Activated naive CD4-positive, alpha-beta T cell treated with anti-CD3 and anti-CD28 coated beads for 36 hours (primary cell): ENCODE measurements at places on chromosomes 13 and 19.
A peak's percentile ranks its signal among the peaks of the same experiment; 100 is the strongest.

GRCh38 chr13:24282256-24282655, 27.1 kb upstream of the C1QTNF9 start:
- no peak for DNase-seq

- DNase-seq: no peak
Measured at GRCh38 chr13:44853641-44854040, 135.6 kb downstream of the NUFIP1 start.

DNA sequence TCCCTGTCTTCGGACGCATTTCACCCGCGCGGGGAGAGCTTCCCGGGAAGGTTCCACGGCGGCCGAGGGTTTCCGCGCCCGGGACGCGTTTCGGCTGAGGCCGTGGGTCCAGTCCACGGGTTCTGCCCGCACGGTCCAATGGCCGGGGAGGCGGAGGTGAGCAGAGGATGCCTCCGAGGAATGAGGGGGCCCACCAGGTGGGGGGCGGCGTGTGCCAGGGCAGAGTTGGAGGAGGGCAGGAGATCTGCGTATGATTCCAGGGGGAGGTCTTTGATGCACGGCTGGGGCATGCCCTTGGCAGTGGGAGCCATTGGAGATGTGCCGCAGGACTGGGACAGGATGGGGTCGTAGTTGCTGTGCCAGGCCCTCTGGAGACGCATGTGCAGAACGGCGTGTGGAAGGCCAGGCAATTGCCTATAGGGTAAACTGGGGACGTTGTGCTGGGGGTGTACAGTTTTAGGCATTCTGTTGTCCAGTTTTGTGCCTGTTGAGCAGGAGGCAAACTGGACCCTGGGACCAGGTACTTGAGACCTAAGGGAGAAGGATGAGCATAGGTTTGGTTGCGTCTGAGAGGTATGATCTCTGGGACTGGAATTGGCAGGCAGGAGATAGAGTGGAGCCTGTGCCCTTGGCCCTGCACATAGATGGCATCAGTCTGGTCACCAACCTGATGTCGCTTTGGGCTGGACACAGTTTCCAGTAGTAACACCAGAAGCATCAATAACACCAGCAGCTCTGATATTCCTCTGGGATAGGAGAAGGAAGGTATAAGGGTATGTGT, 751 bp downstream of the ZNF584 start:
- DNase-seq: peak; percentile 36

DNA sequence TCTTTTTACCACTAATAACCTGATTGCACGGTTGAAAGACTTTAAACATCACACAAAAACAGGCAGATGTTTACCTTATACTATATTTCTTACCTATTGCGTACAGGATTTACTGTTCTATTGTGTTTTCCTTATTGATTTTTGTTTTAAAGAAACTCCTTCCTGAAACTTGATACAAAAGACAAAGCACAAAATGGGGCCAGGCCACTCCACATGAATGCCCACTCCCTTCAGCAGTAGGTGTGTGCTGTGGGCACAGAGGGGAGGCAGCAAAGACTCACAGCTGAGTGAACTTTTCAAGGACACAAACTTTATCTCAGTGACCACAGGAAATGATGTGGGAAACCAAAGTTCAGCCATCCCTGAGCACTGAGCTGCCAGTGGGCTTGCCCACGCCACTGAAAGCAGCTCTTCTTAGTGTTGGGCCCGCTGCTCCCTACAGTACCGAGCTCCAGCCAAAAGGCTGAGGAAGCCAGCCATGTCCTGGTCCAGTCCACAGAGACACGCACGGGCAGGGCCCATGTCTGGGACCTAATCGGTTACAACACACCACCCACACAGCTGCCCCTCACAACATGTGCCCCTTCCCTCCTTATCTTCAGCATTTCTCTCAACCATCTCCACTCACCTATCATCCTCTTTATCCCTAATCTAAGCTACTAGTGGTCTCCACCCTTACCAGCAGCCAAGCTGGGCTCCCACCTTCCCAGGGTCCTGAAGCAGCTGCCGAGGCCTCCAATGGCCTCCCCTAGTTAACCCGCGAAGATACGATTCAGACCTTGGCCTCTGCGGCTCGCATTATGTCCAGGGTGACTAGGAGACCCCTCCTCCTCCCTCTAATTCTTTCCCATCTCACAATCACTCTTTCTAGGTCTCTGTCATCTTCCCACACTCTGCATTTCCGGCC, 39.5 kb downstream of the ATP7B start:
- no peak for DNase-seq

DNA sequence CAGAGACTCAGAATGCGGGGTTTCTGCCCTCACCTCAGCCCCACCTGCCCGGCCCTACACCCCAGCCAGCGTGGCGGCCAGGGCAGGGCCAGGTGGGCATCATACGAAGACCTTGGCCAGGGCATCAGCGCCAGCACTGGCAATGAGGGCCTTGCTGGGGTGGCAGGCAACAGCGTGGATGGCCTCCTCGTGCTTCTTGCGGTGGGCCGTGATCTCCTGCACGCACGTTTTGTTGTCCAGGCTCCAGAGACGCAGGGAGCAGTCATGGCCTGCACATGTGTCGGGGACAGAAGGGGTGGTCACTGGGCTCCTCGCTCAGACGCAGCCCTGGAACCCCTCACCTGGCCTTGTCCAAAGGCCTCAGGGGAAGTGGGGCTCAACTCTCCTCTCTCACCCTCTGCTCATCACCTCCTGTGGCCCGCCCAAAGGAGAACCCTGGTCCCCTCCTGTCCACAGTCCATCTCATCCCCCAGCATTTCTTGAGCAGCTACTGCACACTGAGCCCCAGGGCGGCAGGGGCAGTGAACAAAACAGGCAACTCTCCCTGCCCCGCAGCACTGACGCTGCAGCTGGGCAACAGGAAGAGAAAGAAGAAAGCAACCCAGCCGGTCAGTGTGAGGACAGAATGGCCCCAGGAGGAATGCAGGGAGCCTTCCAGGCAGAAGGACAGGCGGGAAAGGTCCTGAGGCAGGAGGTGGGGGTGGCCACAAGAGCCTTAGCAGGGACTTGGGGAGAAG, 3.8 kb upstream of the PRKD2 start:
- DNase-seq: no peak

DNA sequence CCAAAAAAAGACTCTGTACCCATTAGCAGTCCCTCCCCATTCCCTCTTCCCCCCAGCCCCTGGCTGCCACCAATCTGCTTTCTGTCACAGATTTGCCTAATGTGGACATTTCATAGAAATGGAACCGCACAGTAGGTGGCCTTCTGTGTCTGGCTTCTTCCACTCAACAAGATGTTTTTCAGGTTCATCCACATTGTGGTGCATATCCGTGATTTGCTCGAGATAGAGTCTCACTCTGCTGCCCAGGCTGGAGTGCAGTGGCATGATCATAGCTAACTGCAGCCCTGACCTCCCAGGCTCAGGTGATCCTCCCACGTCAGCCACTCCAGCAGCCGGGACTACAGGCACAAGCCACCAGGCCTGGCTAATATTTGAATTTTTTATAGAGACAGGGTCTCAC, 20.9 kb downstream of the AP2A1 start:
- no peak for DNase-seq

DNA sequence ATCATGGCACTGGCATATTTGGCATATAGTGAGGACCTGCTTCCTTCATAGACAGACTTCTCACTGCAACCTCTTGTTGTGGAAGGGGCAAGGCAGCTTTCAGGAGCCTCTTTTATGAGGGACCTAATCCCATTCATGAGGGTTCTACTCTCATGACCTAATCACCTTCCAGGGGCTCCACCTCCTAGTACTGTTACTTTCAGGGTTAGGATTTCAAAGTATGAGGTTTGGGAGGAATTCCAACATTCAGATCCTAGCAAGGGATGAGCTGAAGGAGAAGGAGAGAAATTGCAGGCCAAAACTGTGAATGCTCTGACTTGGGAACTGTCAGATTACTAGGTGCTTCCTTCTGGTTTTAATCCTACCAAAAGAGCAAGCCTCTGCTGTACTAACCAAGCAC, 87.8 kb downstream of the LMO7 start:
- DNase-seq: no peak

GRCh38 chr19:4362831-4363545, 19.6 kb downstream of the MPND start:
- no peak for DNase-seq

GRCh38 chr13:41548910-41549309, 91.6 kb downstream of the RGCC start:
- DNase-seq: no peak

DNA sequence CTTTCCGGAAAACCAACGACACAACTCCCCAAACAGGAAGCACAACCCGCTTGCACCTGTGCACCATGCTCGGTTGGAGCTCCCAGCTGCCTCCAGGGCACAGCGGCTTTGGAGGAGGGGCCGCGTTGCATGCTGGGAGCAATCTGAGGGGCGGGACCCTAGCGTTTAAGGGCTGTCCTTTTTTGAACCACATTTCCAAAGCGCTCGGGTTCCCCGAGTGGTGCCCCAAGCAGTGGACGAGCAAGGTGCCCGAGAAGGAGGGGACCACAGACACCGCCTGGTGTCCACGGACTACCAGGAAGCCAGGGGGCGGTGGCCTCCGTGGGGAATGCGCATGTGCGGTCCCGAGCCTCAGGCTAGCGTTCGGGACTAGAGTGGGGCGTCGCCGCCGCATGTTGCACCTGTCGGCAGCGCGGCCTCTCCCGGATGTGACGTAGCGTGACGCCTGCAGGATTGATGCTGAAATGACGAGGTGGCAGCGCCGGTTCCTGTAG, 11.9 kb upstream of the ZNF57 start:
- peak; percentile 86 for DNase-seq
